CD4-positive, CD25-positive, alpha-beta regulatory T cell (primary cell): ENCODE measurements at places on chromosomes 7 and 10.
A peak's percentile ranks its signal among the peaks of the same experiment; 100 is the strongest.

DNA sequence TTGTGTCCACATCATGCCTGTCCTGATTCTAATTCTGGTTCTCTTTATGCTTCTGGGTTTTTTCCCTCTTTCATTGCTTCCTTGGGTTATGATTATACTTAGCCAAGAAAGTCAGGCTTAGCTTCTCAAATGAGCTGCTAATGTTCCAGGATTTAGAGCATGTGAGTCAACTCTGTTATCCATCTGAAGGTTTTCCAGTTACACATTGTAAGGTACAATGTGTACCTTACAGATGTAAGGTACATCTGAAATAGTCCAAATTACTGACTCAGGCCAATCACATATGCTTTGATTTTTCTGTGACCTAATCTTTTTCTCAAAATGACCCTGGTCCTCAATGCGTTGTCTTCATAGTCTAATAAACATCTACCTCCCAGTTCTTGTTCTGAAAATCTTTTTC lies 13.3 kb upstream of the MIOS start:
- no peak overlapping the region for H3K27ac ChIP-seq
- no peaks in the 10 kb centered on the region for H3K36me3 ChIP-seq
- no peaks in the 10 kb centered on the region for H3K4me1 ChIP-seq
- H3K27me3 ChIP-seq = peaks cover under 1% of the 10 kb centered on the region
- no peak for DNase-seq
- no peak overlapping the region for H3K4me3 ChIP-seq

DNA sequence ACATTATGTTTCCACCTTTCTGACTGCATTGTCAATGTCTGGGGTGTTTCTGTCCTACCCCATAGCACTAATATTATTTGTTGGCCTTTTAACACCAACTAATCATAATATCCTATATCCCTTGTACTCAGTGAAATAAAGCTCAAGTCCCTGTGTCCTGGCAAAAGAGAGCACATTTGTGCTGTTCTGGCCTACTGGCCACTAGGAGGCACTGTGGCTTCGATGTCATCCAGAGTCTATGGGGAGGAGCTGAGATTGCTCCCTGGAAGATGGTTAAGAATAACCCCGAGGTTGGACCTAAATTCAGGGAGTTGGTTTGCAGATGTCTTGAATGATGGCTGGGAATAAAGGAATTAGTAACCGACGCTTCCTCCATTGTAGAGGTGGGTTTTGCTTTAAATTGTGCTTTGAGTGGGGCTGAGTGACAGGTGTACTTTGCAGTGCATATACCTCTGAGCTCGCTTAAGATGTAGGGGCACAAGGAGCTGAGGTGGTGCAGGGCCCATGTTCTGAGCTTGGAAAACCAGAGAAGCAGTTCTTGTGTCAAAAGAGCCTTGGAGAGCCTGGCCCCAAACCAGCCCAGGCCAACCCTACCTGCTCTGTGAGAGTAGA lies 191.2 kb upstream of the PRSS1 start:
- no peaks in the 10 kb centered on the region for H3K27me3 ChIP-seq
- no peaks in the 10 kb centered on the region for H3K4me1 ChIP-seq
- peak; percentile 63 for DNase-seq
- H3K27ac ChIP-seq = no peak overlapping the region

DNA sequence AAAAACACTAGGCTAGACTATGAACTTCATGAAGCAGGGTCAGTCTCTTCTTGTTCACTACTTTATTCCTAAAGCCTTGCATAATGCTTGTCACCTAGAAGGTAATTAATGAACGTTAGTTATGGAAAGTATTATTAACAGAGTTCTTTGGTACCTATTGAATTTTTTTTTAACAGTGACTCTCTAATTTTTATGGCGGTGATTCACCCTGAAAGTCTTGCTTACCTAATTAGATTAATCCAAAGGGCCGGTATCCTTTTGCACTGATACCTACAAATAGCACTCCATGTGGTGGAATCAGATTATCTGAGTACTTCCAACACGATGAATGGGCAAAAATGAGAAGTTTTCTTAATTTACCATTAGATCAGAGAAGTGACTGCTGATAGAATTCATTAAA lies 31.7 kb downstream of the STAM start:
- H3K27me3 ChIP-seq = no peaks in the 10 kb centered on the region
- peaks cover 91% of the 10 kb centered on the region for H3K4me1 ChIP-seq
- H3K36me3 ChIP-seq = peaks cover 2% of the 10 kb centered on the region
- H3K4me3 ChIP-seq = peak overlapping the region; percentile 87
- DNase-seq = no peak

DNA sequence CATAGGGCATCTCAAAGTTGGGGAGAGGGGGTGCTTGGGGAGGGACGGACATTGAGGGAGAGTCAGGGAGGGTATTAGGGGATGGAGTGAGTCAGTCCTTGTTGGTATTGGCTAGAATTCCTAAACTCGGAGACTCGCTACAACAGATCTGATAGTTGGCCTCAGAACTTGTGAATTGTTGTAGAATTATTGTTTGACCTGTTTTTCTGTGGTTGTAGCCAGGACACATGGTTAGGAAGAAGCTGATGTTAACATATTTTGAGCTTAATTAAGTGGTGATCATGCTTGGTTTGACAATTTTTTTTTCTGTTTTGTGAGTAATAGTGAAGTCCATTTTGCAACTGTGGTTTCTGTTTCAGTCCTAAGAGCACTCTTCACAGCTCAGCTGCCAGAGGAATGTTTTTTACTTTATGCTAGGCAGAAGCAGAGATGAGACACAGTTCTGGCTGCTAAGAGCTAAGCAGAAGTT lies 1190.3 kb upstream of the C7orf33 start:
- no peaks in the 10 kb centered on the region for H3K27me3 ChIP-seq
- no peaks in the 10 kb centered on the region for H3K36me3 ChIP-seq
- no peaks in the 10 kb centered on the region for H3K4me1 ChIP-seq
- H3K4me3 ChIP-seq = no peak overlapping the region
- no peak for DNase-seq

DNA sequence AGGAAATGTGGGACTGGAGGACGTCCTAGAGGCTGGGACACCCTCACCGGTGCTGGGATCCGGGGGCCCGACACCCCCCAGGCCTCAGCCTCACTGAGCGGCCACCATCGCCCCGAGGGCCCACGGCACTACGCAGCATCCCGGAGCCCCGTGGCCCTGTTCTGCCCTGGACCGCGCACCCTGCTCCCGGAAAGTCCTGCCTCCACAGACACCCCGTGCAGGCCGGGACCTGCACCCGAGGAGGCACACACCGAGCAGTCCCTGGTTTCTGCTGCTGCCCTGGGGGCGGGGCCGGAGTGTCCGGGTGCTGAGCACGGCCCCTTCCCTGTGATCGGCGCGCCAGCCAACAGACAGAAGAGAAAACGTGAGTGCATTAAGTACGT lies 18.1 kb upstream of the KNDC1 start:
- no peak for DNase-seq
- H3K4me3 ChIP-seq = no peak overlapping the region
- no peak overlapping the region for H3K27ac ChIP-seq
- no peaks in the 10 kb centered on the region for H3K36me3 ChIP-seq

GRCh38 chr7:29620556-29620930 lies 56.9 kb downstream of the PRR15 start:
- no peak for DNase-seq
- no peaks in the 10 kb centered on the region for H3K36me3 ChIP-seq
- no peak overlapping the region for H3K4me3 ChIP-seq
- H3K27me3 ChIP-seq = no peaks in the 10 kb centered on the region
- H3K4me1 ChIP-seq = no peaks in the 10 kb centered on the region

GRCh38 chr7:73830681-73831583 lies at the start of gene CLDN4:
Gene CLDN4 (plus strand): TSS chr7:73830996. CDS start chr7:73831202, 206 bp downstream.
- H3K36me3 ChIP-seq = no peaks in the 10 kb centered on the region
- no peaks in the 10 kb centered on the region for H3K27me3 ChIP-seq
- no peak for DNase-seq

GRCh38 chr7:2710901-2711551 lies 23.0 kb downstream of the AMZ1 start:
- H3K27ac ChIP-seq = peak overlapping the region; percentile 88
- H3K4me3 ChIP-seq = peak overlapping the region; percentile 61
- no peaks in the 10 kb centered on the region for H3K27me3 ChIP-seq
- DNase-seq = peak; percentile 90
- peaks cover 52% of the 10 kb centered on the region for H3K4me1 ChIP-seq

DNA sequence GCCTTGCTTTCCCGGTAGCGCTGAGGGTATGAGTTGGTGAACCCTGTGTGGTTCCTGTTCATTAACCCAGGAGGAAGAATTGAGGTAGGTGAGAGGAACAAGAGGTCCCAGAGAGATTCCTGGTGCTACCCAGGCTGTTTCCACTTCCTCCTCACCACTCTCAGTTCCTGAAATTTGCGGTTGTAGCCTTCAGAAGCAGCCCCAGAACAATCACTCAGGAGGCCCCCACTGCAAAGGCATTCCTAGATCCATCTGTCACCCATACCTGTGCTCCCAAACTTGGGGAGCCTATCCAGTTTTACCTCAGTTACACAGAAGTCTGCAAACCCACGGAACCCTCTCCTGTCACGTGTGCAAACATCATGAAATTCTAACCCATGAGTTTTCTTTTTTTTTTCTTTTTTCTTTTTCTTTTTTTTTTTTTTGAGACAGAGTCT lies 9.0 kb upstream of the PIP4K2A start:
- H3K4me1 ChIP-seq = no peaks in the 10 kb centered on the region
- H3K27ac ChIP-seq = no peak overlapping the region
- H3K36me3 ChIP-seq = no peaks in the 10 kb centered on the region
- H3K27me3 ChIP-seq = no peaks in the 10 kb centered on the region

DNA sequence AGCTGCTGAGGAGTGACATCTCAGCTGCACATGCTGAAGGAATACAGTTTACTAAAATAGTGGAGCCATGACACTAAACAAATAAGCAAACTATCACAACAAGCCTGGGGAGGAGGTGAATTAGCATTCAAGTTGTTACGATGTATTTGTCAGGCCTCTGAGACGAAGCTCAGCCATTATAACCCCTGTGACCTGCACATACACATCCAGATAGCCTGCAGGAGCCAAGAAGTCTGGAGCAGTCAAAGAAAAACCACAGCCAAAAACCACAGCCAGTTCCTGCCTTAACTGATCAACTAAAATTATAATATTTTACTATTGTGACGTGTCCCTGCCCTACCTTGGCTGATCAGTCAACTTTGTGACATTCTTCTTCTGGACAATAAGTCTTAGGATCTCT lies 68.6 kb downstream of the NSUN6 start:
- H3K4me3 ChIP-seq = no peak overlapping the region
- H3K27ac ChIP-seq = no peak overlapping the region
- peaks cover 9% of the 10 kb centered on the region for H3K4me1 ChIP-seq
- no peak for DNase-seq
- H3K36me3 ChIP-seq = peaks cover 57% of the 10 kb centered on the region
